ENCODE measurements at places on chromosomes 6 and 20.

DNA sequence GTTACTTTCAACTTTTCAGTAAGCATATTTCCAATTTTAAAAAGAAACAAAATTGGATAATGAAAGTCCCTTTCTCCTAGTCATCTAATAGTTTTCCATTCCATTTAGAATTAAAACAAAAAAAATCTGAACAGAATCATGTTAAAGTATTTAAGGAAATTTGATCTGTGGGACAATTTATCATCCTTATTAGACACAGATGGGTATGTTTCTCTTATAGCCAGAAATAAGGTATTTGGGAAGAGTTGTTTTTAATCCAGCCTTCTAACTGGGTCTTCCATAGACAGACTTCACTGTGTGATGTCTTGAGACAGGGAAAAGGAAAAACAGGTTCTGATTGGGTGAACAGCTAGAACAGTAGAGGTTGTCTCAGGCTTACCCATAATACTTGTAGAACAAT is 39.5 kb upstream of the STXBP5 start:
- no peak for DNase-seq

DNA sequence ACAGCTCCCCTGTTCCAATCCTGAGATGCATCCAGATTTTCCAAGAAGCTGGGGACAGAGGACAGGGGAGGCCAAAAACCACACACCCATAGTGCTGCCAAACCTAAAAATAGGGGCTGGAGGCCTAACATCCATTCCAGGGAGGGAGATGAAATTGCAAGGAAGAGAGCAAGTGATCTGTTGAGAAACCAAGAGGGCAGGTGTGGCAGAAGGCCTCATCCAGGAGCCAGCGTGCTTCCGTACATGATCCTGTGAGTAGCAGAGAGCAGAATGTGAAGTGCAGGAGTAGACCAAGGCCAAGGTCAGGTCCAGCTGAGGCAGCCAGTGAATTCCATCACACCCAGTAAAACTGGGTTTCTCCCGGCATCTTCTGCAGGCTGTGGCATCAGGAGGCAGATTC is 167.7 kb upstream of the RIN2 start:
- DNase-seq: no peak

GRCh38 chr6:168939796-168940195 is 313.9 kb downstream of the THBS2 start:
- DNase-seq: no peak

DNA sequence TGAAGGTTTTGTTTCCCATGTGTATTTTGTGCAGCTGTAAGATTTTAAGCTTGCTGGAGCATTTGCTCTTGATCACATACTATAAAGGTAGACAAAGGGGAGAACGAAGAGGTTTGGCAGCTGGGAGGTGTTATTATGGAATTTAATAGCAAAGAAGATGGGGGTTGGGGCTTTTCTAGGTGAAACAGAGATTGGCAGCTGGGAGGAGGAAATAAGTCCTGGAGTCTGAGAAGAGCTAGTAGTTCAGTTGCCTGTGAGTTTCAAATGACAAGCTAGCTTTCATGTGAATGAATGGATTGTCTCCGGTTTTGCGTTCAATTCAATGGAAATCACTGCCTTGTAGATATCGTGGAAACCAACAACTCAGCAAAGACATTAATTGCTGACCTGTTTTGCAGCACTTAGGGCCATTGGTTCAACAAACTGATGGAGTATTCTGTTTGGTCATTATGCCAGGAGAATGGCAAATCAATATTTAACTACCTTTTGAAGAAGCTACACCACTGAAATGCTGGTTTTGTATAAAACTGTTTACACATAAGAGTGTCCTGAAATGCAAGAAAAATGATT is 38.1 kb upstream of the FLRT3 start:
- DNase-seq: no peak

- DNase-seq: no peak
Measured at GRCh38 chr6:158770533-158771330, 48.4 kb downstream of the EZR start.

DNA sequence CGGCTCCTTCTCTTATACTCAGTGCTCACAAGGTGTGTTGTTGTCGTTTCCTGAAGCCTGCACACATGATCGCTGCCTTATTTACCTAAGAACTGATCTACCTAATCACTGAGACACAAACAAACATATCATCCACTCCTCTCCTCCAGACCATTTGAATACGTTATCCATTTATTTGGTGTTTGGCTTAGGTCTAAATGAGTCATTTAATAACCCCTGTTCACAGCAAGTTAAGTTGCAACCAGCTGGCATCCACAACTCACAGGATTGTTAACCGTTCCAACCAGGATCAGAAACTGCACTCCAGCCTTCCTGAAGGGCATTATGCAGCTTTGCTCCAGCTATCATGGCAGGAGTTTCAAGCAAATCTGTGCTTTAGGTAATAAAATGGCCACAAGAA is 511.1 kb upstream of the MAP3K7 start:
- no peak for DNase-seq

- no peak for DNase-seq
Measured at GRCh38 chr6:71482742-71483141, 194.1 kb downstream of the OGFRL1 start.

DNA sequence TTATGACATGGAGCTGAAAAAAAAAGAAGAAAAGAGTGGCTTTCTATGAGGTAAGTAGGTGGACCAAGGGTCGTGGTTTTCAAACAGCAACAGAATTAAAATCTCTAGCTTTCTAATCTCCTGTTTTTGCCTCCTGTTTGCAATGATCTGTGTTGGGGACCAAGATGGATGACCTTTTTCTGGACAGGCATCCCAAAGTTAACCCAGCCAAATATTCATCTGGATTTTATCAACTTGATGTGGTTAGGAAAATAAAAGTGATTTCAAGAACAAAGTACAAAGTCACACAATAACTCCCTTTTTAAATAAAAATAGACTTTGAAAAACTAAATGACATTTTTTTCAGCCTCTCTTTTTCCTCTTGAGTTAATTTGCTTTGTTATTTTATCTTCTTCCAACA is 282.1 kb upstream of the PRDM1 start:
- no peak for DNase-seq

DNA sequence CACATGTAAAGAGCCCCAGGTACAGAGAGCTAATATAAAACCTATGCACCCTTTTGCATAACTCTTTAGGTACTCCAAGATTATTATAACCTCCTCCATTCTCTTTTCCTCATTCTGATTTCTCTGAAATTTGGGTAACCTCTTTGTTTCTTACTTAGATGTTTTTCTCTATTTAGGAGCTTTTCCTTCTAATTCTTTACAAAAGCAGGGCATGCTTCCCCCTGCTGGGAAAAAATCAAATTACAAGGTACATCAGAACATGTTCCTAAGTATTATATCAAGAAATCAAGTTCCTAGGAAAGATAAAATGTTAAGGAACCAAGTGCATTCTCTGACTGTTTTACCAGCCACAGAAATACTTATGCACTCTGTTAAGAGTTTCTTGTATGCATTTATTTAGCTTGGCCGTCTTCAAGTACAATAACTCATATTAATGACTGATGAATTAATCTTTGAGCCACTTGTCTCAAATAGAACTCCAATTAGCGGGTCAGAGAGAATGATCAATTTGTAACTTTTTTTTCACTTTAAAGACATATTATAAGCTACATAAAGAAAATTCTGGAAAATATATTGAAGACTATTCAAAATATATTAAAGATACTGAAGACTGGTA is 2.1 kb downstream of the KHDRBS2 start:
- DNase-seq: no peak

GRCh38 chr6:154548130-154548830 is 37.8 kb upstream of the CNKSR3 start:
- peak; percentile 2 for DNase-seq

- DNase-seq: no peak
Measured at GRCh38 chr6:1605893-1606779, 3.6 kb upstream of the FOXC1 start.

DNA sequence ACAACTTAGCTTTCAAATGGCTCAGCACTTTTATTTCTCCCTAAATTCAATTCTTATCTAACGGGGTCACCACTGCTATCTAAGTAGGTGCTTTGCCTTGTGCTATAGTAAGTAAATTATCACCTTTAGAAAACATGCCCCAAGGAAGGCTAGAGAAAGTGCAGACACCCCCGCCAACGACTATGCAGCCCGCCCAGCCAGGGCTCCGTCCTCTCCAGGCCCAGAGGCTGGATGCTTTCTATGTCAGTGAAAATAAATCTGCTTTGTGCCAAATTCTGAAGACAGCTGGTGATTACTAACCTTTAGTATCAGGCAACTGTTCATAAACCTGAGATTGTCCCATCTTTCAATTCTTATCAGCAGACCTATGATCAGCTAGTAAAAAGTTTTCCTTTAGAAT is 14.3 kb downstream of the KIAA0319 start:
- DNase-seq: no peak

GRCh38 chr6:14028631-14029030 is 88.9 kb upstream of the CD83 start:
- DNase-seq: no peak

DNA sequence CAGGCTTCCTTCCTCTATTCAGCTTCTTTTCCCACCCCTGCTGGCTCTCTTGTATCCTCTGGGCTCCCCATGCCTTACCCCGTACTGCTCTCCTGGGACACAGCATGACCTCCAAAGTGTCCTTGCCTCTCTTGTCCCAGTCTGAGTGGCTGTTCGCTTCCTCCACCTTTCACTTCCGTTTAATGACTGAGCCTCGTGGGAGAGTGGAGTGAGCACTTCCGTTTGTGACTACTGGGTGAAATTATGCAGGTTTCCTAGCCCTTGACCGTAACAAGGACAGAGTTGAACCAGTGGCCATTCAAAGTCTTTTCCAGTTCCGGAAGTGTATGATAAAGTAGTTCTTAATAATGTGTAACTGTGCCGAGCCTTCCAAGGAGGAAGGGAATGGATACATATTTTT is 109.2 kb downstream of the ARID1B start:
- no peak for DNase-seq

DNA sequence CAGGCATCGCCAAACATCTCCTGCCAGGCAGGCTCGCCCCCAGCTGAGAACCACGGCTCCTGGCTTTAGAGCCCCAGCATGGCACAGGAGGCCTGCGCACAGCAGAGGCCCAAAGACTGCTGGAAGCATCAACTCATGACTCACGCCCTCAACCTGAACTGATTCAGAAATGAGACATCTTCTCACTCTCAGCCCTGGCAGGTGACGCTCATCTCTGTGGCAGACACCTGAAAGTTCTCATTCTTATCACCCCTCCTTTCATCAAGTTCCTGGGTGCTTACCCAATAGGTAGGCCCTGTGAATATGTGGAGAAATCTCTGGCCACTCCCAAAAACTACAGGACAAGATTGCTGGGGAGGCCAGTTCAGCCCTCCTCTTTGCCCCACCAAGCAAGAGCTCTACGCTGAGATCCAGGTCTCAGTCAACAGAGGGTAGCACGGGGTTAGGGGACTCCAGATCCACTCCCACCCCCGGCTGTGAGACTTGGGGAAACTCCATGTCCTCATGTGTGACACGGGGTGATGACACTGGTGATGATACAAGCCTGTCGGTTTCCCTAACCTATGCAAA is 11.3 kb downstream of the NFATC2 start:
- DNase-seq: no peak

- no peak for DNase-seq
Measured at GRCh38 chr6:168186438-168186837, 107.4 kb upstream of the FRMD1 start.

GRCh38 chr6:32153564-32154513 is at the start of gene PPT2:
TSS of gene PPT2 (plus strand) at chr6:32154141. CDS start at chr6:32154595, 454 bp downstream.
- peak; percentile 49 for DNase-seq

DNA sequence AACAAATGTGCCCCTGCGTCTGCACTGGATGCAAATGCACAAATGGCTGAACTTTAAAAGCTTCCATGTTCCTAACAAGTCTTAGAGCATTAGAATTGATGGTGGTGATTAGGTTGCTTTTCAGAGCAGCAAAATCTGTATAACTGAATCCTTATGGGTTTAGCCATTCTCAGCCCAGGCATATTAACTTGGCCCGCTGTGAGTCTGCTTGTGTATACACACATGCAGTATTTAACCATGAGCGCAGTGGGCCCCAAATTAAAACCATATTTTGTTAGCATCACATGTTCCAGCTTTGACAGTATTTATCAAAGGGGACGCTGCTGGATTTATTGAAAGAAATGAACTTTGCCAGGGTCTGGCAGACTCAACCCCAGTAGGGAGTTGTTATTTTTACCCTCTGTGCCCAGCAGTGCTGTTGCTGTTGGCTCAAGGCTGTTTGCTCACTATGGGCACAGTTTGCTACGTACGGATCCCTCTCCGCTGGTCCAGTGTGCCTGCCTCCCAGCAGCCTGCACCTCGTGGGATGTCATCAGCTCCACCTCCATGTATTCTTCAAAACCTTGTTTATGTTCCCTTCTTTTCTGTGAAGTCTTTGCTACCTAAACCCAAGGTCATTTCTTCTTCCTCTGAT is 144.7 kb downstream of the QRSL1 start:
- no peak for DNase-seq

DNA sequence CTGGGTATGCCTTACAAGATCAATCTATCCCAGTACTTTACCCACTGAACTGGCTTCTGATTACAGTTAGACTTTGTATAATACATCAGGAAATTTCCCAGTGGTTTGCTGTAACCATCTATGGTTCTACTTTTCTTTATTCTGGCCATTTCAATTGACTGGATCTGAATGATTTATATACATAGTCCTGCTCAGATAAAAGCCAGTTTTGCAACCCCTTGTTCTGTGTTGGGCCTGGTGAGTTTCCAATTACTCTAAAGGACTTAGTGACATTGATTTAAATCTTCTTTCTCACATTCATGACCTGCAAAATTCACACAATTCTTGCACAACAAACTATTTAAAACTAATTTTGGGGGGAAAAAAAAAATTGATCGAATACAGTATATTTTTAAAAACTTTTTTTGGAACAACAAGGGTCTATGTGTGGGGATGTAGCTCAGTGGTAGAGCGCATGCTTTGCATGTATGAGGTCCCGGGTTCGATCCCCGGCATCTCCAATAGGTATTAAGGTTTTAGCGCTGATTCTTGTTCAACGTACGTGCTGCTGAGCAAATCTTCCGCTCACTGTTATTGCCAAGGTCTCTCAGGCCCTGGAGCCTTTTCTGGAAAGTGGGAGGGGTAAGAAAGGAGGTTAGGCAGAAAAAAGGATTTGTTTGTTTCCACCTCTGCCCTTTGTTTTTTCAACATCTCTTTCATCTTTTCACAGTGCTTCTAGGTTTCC is 117.5 kb downstream of the GPX5 start:
- no peak for DNase-seq

- DNase-seq: no peak
Measured at GRCh38 chr6:25341923-25342619, 62.9 kb downstream of the CARMIL1 start.

DNA sequence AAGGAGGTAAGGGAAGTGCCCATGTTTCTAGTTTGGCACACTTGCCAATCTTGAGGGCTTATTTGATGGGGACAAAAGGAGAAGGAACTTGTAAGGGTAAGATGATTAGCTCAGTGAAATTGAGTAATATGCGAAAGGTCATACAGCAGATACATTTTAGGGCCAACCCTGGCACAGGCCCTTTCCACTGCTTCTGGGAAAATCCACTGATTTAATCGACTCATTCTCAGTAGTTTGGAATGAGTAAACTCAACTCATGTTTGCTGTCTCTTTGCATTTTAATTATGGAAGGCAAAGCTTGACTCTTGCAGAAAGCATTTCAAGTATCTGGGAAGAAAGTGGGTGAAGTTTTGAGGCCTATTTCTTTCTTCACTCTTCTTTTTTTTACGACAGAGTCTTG is 20.0 kb downstream of the PHF20 start:
- DNase-seq: no peak

All from hypothalamus (tissue), 51 donors.